ENCODE measurements at places on chromosomes 1 and 21.

GRCh38 chr1:181120924-181121323 lies 32.4 kb downstream of the IER5 start:
- no peak for DNase-seq

GRCh38 chr1:85343612-85344255 lies 67.3 kb upstream of the BCL10 start:
- DNase-seq = no peak

- no peak for DNase-seq
Observed at GRCh38 chr1:42541104-42541503, 78.0 kb downstream of the CCDC30 start.

DNA sequence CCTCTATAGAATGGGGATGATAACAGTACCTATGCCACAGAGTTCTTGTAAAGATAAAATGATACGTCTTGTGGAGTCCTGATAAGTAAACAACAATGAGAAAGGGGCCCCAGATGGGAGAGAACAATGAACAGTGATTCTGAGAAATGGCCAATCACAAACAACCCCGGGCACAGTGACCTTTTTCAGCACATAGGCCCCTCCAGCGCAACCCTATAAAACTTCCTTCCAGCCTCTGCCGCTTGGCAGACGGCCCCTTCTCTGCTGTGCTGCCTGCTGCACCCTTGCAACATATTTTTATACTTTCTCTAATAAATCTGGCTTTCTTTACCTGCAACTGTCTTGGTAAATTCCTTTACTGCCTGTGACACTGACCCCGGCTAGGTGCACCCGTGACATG lies 8.9 kb downstream of the RCAN1 start:
- DNase-seq = no peak

GRCh38 chr1:45353685-45354084 lies 13.4 kb upstream of the MUTYH start:
- no peak for DNase-seq

DNA sequence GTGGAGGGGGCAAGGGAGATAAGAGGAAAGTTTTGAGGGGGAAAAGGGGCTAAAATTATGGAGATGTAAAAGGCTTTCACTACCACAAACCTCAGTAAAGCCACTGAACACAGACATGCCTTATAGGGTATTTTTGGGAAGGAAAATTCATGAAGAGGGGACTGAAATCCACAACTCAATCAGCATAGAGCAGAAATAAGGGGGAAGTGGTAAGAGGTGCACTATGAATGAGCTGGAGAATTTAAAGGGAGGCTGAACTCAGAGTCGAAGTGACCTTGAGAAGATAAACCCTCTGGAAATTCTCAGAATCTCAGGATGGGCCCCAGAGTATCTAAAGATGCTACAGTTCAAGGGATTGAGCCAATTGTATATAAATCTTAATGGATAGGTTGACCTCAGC lies 15.3 kb downstream of the RHEX start:
- no peak for DNase-seq

DNA sequence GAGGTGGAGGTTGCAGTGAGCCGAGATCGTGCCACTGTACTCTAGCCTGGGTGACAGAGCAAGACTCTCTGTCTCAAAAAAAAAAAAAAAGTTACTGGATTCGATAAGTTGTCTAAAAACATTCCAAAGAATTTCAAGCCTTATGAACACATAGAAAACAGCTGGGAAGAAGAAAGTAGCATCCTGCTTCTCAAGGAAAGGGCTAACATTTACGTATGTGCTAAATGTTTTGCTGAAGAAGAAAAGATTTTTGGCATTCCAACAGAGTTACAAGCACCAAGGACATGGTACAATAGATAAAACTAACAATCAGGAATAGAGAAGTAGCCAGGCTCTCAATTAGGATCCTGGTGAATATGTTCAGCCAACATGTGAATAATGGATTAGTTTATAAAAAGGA lies 69.8 kb downstream of the HFM1 start:
- no peak for DNase-seq

GRCh38 chr1:167486090-167486824 lies 32.1 kb downstream of the CD247 start:
- no peak for DNase-seq

GRCh38 chr1:235127203-235127602 lies 1.4 kb downstream of the TOMM20 start:
- no peak for DNase-seq

DNA sequence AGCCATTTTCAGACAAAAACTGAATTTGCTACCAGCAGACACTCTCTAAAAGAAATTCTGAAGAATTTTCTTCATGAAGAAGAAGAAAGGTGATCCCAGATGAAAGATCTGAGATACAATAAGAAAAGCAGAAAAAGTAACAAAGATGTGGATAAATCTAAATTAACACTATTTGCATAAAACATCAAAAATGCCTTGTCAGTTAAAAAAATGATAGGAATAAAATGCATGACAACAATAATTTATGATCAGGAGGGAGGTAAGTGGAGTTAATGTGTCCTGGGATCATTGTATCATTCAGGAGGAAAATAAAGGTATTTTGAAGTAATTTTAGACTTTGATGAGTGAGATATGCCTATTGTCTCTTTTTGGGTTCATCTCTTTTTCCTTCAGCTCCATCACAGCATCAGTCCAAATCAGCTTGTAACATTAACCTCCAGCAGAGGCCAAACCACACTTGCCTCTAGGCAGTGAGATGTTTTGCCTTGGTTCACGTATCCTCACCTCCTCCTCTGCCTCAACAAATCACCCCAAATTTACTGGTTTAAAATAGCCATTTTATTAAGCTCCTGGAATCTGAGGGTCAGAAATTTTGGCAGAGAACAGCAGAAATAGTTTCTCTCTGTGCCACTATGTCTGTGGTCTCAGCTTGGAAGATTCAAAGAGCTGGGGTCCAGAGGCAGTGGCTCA lies 76.9 kb upstream of the HIVEP3 start:
- no peak for DNase-seq

- no peak for DNase-seq
Observed at GRCh38 chr1:165490175-165490574, 45.2 kb upstream of the RXRG start.

DNA sequence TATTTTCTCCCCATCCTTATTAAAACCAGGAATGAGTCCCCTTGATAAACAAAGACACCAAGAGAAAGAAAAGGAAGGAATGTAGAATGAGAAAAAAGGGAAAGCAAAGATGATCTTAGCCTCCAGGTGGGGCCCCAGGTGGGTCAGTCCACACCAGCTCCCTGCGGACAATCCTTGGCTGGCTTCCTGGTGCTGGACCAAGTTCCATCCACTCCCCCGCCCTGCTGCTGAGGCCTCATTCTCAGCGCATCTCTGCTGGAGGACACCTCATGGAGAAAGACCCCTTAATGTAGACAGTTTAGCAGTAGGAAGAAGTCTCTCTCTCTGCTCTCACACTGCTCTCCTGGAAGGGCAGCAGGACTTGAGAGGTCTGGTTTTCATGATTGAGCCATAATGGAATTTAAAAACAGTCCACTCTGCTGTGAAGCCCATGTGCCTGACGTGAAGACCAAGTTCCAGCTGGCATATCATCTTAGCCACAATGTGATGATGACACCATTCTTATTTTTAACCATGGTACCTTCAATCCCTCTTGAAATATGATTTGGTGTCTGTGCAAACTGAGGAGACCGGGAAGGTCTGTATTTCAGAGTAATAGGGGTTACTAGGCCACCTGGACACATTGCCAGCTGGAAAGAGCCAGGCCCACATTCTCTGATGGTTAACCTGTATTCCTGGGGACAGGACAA lies 83.1 kb downstream of the WLS start:
- no peak for DNase-seq

DNA sequence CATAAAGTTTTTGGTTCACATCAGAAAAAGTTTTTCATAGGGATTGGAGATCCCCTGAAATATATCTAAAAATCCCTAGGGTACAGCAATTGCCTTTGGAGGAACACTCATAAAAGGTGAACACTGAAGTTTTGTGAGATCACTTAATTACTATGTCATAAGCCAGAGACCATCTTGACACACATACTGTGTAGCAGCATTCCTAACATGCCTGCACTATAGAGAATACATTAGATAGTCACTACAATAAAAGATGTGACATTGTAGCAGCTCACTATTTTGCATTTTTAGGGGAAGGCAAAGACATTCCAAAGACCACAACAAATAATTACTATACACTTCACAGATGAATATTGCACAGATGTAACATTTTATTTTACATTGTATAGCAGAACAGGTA lies 779.9 kb downstream of the KCNT2 start:
- DNase-seq = no peak

DNA sequence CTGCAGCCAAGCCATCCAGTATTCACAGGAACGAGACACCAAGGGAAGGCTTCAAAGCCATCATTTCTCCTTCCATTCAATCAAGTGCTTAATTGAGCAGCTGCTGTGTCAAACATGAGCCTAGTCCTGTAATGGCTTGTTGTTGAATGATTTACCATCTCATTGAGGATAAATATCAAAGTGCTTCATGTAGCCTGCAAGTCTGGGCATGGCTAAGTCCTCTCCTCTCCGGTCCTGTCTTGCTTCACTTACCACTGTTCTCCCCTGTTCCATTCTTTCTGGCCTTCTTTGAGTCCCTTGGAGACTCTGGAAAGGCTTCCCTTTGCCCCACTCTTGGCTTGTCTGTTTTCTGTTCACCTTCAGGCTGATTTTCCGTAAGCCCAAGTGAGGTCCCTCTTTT lies 279.8 kb downstream of the PBX1 start:
- DNase-seq = no peak

DNA sequence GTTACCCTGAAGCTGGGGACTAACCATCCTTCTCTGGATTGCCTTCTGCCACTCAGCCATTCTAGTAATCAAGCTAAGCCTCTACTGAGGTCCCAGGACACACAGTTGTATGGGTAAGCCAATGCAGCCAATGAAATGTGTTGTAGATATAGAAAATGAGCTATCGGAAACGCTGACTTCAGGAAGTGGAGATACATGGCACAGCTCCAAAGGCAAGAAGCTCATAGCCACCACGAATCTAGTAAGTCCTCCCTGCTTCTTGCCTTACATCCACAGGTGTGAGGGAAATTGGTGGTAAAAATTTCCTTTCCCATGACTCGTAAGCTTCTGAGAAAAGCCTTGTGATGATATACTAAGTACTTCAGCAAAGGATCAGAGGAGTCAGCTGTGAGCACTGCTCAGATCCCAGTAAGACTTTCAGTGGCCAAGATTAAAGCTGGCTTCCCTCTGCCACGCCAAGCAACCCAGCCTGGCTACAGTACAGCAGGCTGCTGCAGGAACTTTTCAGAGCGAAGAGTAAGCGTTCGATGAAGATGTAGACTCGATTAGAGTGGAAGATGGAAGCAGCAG lies 117.7 kb downstream of the SIM2 start:
- DNase-seq = no peak

- DNase-seq = no peak
Observed at GRCh38 chr1:155479205-155479604, 83.4 kb downstream of the ASH1L start.

- no peak for DNase-seq
Observed at GRCh38 chr1:65027666-65028358, 61.5 kb upstream of the JAK1 start.

GRCh38 chr1:48592330-48592729 lies 120.3 kb upstream of the SPATA6 start:
- no peak for DNase-seq

GRCh38 chr1:236868625-236869467 lies 73.8 kb downstream of the MTR start:
- no peak for DNase-seq

GRCh38 chr1:41021526-41022308 lies at the start of gene SLFNL1:
Gene SLFNL1 (minus strand): TSS chr1:41021725. CDS start chr1:41020660, 1,065 bp downstream.
- DNase-seq = no peak

- DNase-seq = no peak
Observed at GRCh38 chr21:45756669-45757068, 113.1 kb downstream of the PCBP3 start.

DNA sequence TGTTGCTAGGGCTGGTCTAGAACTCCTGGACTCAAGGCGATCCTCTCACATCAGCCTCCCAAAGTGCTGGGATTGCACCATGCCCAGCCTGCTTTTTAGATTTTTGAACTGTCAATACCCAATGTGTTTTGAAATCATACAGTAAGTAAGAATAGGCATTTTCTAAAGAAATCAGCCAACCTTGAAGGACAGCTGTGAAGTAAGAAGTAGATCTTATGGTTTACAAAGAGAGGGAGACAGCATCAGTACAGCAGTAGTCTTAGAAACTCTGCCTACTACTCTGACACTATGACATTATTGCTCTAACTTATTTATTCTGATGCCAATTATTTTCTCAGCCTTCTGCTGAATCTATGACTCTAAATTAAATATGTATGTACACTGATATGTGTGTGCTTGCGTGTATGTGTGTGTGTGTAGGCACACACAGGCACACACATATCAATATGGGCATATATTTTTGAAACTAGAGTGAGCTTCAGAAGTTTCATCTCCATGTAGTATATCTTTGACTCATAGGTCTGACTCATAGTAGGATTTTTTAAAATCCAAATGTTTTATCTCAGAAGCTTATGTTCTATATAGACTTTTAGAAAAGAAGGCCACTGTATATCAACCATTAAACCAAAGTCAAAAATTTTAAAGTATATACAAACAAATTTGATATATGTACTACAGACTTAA lies 140.4 kb downstream of the COL24A1 start:
- no peak for DNase-seq

- DNase-seq = no peak
Observed at GRCh38 chr1:206854401-206855129, 10.9 kb upstream of the IL20 start.

DNA sequence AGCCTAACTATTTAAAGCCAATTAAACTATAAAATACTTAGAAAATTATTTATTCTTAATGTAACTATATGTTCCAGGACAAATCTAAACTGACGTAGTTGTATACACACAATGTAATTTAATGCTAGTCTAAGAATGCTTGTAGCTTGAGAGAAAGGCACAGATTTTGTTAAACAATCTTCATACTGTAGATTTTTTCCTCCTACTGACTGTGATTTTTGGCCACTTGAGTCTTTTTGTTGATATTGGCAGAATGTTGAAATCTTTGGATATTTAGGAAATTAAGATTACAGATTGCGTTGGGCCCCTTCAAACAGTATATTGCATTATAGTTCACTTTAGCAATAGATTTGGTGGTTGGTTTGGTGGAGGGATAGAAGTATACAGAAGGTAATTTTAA lies 40.5 kb downstream of the ATF3 start:
- DNase-seq = no peak

GRCh38 chr1:19798486-19799229 lies 1.1 kb downstream of the TMCO4 start:
- no peak for DNase-seq

DNA sequence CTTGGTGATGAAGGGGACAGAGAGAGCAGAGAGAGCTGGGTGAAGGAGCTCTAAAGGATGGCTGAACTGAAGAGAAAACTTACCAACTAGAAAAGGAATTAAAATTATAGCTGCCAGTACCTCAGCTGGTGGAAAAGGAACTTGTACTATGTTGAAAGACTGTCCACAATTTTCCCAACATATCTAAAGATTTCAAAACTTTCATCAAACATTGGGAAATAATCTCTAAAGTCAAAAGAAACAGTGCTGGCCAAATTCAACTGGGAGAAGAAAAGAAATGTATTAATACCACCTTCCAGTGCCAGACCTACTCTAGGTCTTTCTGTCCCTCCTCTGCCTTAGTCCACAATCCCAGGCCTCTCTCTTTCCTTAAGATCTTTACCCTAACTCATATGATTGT lies 6.1 kb downstream of the SMG5 start:
- DNase-seq = no peak
